Natural killer cell treated with Interleukin-12 subunit alpha and Interleukin-12 subunit beta and Interleukin-15 and Interleukin-18, amount 100 ng/mL, for 72 hours (primary cell): ENCODE measurements at places on chromosomes 6 and 20. TPM values are rescaled to one million over a fixed set of nuclear protein-coding genes. Genes with fewer than 3 reads are reported as not detected.

The LTB gene
- 110 TPM for total RNA-seq

The LY6G6D gene
- total RNA-seq: not detected

The ZNF334 gene
- total RNA-seq: 0.78 TPM

The TAF4 gene
- 53.6 TPM for total RNA-seq

The ABRACL gene
- total RNA-seq: 69.6 TPM

The PPIL1 gene
- total RNA-seq: 40.8 TPM

The PRL gene
- not detected for total RNA-seq

The PCK1 gene
- total RNA-seq: not detected

The MYH7B gene
- total RNA-seq: not detected

The RRAGD gene
- total RNA-seq: 1.3 TPM

The LPIN3 gene
- 0.21 TPM for total RNA-seq

The SLC32A1 gene
- total RNA-seq: not detected

The SMLR1 gene
- total RNA-seq: not detected

The REPS1 gene
- 43.4 TPM for total RNA-seq

The CEP162 gene
- total RNA-seq: 6.9 TPM

The ELOVL2 gene
- total RNA-seq: not detected

The TBXT gene
- total RNA-seq: not detected

The FERMT1 gene
- not detected for total RNA-seq
